ENCODE measurements at places on chromosomes 4 and X.

DNA sequence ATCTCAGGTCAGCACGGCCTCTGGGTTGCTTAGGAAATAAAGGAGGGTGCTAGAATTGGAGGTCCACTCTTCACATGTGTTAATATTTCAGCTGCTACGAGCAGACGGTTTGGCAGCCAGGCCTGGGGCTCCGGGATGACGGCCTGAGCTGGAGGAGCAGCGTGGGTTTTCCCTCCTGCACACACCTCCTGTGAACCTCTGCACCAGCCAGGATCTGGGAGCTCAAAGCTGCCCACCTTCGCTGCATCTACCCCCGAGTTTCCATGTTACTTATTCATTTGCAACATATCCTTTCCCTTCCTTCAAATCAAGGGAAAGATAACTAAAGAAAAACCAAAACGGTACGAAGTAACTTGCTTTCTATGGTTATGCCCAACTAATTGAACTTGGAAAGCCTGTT lies 13.6 kb downstream of the STOX2 start:
- H3K4me3 ChIP-seq: no peak overlapping the region
- no peaks in the 10 kb centered on the region for H3K4me1 ChIP-seq
- H3K36me3 ChIP-seq: no peaks in the 10 kb centered on the region

- H3K27ac ChIP-seq: no peak overlapping the region
- H3K4me3 ChIP-seq: no peak overlapping the region
- no peaks in the 10 kb centered on the region for H3K36me3 ChIP-seq
- H3K4me1 ChIP-seq: no peaks in the 10 kb centered on the region
- no peak for DNase-seq
- no peaks in the 10 kb centered on the region for H3K27me3 ChIP-seq
Observed at GRCh38 chr4:177528620-177529019, 86.4 kb upstream of the AGA start.

DNA sequence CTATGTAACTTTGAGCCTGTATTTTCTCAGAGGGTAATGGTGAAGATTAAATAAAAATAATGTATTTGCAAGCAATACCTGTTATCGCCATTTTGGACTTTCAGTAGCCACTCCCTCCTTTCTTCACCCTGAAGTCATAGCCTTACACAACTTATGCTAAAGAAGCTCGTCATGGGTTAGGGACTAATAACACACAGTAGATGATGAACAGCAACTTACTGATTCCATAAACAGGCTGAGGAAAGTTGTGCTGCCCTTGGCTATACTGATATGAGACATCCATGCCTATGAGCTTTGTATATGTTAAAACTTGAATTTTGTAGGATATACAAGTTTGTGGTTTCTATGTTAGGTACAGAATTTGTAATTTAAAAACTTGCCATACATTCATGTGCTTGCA lies 31.7 kb upstream of the EIF1AX start:
- no peak for DNase-seq
- no peaks in the 10 kb centered on the region for H3K27me3 ChIP-seq
- H3K36me3 ChIP-seq: peaks cover 2% of the 10 kb centered on the region
- H3K4me3 ChIP-seq: no peak overlapping the region
- no peak overlapping the region for H3K27ac ChIP-seq

DNA sequence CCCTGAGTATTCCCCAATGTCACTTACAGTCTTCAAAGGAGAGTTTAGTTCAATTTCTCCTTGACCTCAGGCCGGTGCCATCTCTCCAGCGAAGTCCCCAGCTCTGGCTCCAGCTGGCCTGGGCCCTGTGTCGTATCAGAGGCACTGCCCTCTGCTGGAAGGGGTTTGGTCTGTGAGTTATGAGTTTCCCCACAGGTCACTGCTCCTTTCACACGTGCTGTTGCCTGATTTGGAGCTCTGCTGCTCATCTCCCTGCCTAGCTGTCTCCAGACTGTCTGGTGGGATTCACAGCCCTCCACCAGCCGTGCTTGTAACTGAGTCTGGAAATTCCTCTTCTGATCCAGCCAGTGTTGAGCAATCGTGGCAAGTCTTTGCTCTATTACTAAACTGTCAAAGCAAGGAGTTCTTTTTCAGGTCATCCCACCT lies at the start of gene RAP2C:
RAP2C (minus strand) TSS at position 105 of the 426 bp plus-strand sequence. CDS start 2,179 bp downstream, outside the sequence.
- H3K27me3 ChIP-seq: no peaks in the 10 kb centered on the region
- H3K27ac ChIP-seq: peak within 1 kb of the TSS; percentile 59

- H3K4me3 ChIP-seq: no peak overlapping the region
- DNase-seq: no peak
- H3K36me3 ChIP-seq: no peaks in the 10 kb centered on the region
- H3K27ac ChIP-seq: no peak overlapping the region
- no peaks in the 10 kb centered on the region for H3K4me1 ChIP-seq
- no peaks in the 10 kb centered on the region for H3K27me3 ChIP-seq
Observed at GRCh38 chr4:121198251-121198650, 34.1 kb upstream of the TNIP3 start.

- peaks cover 27% of the 10 kb centered on the region for H3K4me1 ChIP-seq
- DNase-seq: peak; percentile 63
- H3K27ac ChIP-seq: peak overlapping the region; percentile 54
- H3K36me3 ChIP-seq: no peaks in the 10 kb centered on the region
- no peak overlapping the region for H3K4me3 ChIP-seq
Observed at GRCh38 chr4:128385683-128386304, 98.2 kb upstream of the PGRMC2 start.

DNA sequence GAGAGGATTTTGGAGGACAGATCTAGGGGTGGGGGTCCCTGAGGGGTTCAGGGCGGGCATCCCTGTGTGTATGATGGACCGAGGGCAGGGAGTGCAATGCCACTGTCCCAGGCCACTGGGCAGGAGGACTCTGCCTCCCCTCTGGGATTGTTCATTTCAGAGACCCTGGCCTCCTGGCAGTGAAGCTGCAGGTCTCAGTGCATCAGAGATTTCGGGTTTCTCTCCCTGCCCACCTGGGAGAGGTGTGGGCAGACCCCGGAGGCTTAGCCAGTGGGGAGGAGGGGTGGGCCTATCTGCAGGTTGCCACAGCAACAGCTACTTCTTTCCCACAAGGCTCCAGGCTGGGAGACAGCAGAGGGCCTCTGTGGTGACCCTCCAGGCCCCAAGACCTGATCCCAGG lies 80.1 kb upstream of the LRPAP1 start:
- H3K27ac ChIP-seq: no peak overlapping the region
- no peaks in the 10 kb centered on the region for H3K36me3 ChIP-seq
- H3K4me3 ChIP-seq: no peak overlapping the region
- H3K4me1 ChIP-seq: no peaks in the 10 kb centered on the region
- H3K27me3 ChIP-seq: no peaks in the 10 kb centered on the region
- no peak for DNase-seq

GRCh38 chrX:1420371-1420770 lies 28.5 kb upstream of the SLC25A6 start:
- H3K27ac ChIP-seq: no peak overlapping the region
- peaks cover 19% of the 10 kb centered on the region for H3K36me3 ChIP-seq
- no peak overlapping the region for H3K4me3 ChIP-seq
- H3K27me3 ChIP-seq: no peaks in the 10 kb centered on the region

GRCh38 chr4:7539659-7540058 lies 104.9 kb upstream of the PSAPL1 start:
- H3K4me1 ChIP-seq: no peaks in the 10 kb centered on the region
- H3K27ac ChIP-seq: no peak overlapping the region
- peak; percentile 7 for DNase-seq

DNA sequence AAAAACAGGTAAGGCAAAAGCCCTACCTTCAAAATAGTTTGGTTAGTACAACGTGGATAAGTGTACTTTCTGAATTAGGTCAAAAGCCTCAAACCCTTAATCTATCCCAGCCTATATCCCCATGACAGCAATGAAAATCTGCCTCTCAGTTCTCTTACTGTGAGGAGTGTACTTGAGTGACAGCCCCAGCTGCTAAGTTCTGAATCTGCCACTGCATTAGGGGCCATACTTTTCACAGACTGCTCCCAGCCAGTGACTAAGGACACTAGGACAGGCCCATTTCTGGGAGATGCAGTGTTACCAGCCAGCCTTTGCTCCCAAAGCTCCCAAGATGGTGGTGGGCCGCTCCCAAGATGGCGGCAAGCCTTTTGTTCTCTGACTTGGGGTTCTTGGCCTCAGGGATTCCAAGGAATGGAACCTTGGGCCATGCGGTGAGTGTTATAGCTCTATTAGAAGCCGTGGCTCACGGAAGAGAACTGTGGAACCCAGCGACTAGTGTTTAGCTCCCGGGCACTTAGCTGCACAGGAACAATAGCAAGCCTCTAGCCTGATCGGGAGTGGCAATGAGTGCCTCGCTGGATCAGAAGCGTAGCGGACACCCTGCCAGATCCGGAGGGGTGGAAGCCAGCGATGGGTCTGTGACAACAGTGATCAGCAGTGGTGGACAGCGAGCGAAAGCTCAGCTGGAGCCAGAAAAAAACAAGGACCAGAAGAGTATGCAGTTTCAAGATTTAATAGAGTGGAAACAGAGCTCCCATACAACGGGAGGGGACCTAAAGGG lies 175.6 kb upstream of the NRK start:
- no peaks in the 10 kb centered on the region for H3K36me3 ChIP-seq
- no peak for DNase-seq
- no peak overlapping the region for H3K4me3 ChIP-seq
- no peak overlapping the region for H3K27ac ChIP-seq
- H3K27me3 ChIP-seq: no peaks in the 10 kb centered on the region

GRCh38 chr4:76585272-76585671 lies 150.2 kb downstream of the SHROOM3 start:
- H3K4me1 ChIP-seq: peaks cover 7% of the 10 kb centered on the region
- peak; percentile 59 for DNase-seq
- H3K27ac ChIP-seq: no peak overlapping the region
- H3K4me3 ChIP-seq: no peak overlapping the region
- no peaks in the 10 kb centered on the region for H3K36me3 ChIP-seq
- H3K27me3 ChIP-seq: no peaks in the 10 kb centered on the region

All from fibroblast of lung (primary cell).